ENCODE measurements at places on chromosomes 6 and 20.

GRCh38 chr20:63132715-63133471, 83.0 kb downstream of the YTHDF1 start:
- no peak for DNase-seq

- no peak for DNase-seq
These were observed 373.2 kb downstream of the TAF4 start for GRCh38 chr20:61692479-61692878.

- no peak for DNase-seq
These were observed 427.0 kb downstream of the EYS start for GRCh38 chr6:65280060-65280459.

DNA sequence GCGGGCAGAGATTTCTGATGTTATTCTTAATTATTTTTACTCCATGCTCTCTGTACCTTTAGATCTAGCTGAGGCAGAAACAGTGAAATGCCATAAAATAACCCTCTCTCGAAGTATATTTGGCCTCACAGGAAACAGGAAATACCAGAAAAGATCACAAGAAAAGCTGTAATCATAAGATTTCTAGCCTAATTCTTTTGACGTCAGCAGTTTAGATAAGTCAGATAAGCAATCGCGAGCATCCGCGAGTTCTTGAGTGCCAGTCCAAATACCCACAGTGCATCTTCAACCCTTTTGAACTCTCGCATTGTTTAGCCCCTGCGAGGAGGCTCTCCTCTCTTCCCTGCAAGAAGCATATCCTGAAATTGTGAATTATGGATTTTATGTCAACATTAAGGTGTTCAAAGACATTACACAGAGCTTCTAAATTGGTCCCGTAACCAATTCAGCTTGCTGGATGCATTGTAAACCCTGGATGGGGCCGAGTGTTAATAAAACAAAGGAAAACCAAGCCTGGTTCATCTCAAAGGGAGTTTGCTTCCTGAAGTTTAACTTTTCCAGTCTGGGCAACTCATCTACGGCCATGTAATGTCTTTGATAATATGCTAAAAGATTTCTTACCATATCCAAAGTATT, 198.9 kb downstream of the MTFR2 start:
- no peak for DNase-seq

GRCh38 chr6:119649531-119649930, 300.0 kb upstream of the MAN1A1 start:
- no peak for DNase-seq

DNA sequence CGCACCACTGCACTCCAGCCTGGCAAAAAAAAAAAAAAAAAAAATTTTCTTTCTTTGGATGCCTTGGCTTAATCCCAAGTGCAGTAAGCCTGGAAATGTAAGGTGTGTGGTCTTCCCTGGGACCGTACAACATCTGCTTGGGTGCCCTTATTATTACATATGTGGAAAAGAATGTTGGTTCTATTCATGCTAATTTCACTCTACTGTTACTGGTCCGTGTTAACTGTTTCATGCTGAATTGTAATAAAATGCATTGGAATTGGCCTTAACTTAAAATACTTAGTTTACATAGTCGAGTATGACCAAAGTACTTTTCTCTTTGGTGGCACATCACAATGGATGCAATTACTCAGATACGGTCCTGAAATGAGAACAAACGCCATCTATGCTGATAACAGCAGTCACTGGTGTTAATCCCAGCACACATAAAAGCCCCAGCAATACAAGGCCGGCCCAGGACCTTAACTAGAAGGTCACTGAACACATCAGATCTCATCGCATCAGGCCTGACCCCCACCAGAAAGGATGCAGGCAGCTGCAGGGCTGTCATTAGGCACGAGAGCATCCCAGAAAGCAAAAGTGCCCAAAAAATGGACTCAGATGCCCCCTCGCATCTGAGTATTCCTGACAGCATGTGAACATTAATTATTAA, 1.2 kb downstream of the SERPINB6 start:
- no peak for DNase-seq

- DNase-seq: no peak
These were observed 183.4 kb downstream of the WDR27 start for GRCh38 chr6:169518451-169518850.

GRCh38 chr6:168905451-168906090, 348.1 kb downstream of the THBS2 start:
- no peak for DNase-seq

GRCh38 chr6:166469426-166469961, 86.8 kb upstream of the MPC1 start:
- DNase-seq: no peak

DNA sequence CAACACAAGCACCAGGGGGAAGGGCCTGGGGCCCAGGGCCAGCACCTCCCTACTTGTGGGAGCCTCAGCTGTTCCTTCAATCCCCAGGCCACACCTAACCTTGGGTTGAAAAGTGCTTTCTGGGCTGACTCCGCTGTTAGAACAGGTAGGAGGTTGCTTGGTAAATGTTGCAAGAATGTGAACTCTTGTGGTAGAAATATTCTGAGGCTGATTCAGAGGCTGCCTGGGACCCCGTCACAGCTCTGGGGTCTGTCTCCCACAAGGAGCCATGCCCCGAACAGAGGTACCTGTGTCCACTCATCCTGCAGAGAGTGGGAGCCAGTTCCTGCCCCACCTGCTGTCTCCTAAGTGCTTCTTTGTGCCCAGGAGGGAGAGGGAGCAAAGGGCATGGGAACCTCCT, 14.4 kb upstream of the MAS1L start:
- no peak for DNase-seq
